Fibroblast of skin of scalp (primary cell): ENCODE measurements at places on chromosomes 16 and 17.
A peak's percentile ranks its signal among the peaks of the same experiment; 100 is the strongest.

DNA sequence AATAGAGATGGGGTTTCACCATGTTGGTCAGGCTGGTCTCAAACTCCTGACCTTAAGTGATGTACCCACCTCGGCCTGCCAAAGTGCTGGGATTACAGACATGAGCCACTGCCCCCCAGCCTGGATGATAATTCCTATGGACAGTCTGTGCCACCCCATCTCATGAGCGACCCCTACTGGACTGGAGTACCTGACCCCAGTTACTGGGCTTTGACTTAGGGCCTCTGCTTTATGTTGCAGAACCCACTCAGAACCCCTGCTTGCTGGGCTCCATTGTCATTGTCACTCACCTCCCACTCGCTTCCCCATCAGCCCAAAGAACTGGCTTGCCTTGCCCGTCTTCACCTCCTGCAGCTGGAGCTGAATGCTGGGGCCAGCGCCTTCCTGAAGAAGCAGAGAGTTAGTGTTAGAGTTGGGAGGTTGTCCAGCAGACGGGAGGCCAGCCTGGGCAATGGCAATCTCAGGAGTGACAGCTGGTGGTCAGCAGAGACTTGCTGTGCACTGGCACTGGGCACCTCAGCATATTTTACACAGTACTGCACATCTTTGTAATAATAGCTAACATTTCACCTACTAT, 4.0 kb downstream of the TAC4 start:
- DNase-seq, result no peak

DNA sequence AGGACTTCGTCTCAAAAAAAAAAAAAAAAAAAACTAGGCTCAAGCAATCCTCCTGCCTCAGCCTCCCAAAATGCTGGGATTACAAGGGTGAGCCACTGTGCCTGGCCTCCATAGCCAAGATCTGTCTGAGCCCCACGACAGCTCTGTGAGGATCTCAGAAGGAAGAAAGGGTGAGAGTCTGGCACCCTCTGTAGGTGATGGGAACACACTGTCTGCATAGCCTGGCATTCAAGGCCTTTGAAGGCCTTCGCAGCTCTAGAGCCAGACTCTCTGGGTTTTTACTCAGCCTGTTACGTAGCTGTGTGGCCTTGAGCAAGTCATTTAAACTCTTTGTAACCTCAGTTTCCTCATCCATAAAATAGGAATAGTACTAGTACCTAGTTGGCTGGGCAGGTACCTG, 6.3 kb upstream of the XPO6 start:
- DNase-seq, result peak; percentile 73

DNA sequence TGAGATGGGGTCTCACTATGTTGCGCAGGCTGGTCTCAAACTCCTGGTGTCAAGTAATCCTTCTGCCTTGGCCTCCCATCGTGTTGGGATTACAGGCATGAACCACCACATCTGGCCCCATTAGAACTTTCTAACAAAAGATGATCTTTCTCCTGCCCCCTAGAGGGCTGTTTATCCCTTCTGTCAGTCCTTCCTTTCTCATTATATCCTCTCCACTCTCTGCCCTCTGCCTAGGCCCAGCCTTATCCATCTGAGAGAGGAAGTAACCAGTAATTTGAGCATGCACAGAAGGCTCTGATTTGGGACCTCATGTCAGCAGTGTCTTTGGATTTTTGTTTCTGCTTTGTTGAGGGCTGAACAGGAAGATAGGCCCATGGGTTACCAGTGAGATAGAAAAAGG, 4.4 kb upstream of the DHX40 start:
- peak; percentile 11 for DNase-seq

DNA sequence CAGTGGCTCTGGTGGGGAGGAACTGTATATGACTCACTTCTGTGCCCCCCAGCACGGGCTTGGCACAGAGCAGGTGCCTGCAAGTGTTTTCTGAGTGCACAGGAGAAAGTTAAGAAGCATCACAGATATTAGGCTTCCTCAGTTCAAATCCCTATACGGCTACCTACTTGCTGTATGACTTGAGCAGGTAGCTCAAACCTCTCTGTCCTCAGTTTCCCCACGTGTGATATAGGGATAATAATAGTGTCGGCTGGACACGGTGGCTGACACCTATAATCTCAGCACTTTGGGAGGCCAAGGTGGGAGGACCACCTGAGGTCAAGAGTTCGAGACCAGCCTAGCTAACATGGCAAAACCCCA, 95.7 kb downstream of the C16orf78 start:
- no peak for DNase-seq

- DNase-seq, result peak; percentile 71
These were observed 65.6 kb downstream of the SMG6 start for GRCh38 chr17:2237950-2238349.

DNA sequence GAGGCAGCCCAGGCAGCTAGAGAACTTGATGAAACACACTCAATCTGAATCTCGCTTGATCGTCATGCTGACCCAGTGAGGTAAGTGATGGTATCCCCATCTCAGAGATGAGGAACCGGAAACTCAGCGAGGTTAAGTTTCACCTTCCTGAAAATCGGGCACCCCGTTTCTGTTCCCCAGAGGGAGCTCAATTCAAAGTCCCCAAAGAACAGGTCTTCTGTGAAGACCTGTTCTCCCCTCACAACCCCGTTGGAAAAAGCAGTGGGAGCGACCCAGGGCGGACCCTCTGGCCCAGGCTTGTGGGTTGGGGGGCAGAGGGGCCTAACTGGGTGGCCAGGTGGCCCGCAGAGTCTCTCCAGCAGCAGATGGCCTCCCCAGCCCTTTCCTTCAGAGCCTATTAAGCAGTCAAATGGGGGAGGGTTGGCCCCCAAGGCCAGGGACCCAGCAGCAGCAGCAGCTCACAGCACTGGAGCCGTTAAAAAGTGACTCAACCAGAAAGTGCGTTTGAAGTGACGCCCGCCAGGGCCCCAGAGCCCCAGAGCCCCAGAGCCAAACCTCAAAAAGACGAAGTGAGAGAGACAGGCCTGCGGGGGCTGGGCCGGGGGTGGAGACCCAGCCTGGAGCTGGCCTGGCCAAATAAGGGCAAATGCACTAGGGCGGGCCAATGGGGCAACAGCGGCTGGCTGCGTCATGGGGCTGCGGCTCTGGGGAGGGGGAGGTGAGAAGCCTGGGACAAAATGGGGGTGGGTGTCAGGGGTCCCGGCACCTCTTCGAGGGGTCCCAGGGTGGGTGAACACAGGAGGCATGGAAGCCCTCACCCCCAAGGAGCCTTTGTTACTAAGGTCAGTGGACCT, 9.2 kb upstream of the TSPOAP1 start:
- peak; percentile 98 for DNase-seq

- peak; percentile 73 for DNase-seq
These were observed 91.1 kb downstream of the SMG6 start for GRCh38 chr17:2212400-2212981.
